DND-41 (cell line): ENCODE measurements at places on chromosomes 1 and 21.
A peak's percentile ranks its signal among the peaks of the same experiment; 100 is the strongest.

GRCh38 chr1:47226121-47226838 lies 5.7 kb downstream of the TAL1 start:
- peaks cover 16% of the 10 kb centered on the region for H3K27me3 ChIP-seq
- H3K4me1 ChIP-seq: no peaks in the 10 kb centered on the region
- no peak overlapping the region for H3K4me3 ChIP-seq
- no peaks in the 10 kb centered on the region for H3K36me3 ChIP-seq

DNA sequence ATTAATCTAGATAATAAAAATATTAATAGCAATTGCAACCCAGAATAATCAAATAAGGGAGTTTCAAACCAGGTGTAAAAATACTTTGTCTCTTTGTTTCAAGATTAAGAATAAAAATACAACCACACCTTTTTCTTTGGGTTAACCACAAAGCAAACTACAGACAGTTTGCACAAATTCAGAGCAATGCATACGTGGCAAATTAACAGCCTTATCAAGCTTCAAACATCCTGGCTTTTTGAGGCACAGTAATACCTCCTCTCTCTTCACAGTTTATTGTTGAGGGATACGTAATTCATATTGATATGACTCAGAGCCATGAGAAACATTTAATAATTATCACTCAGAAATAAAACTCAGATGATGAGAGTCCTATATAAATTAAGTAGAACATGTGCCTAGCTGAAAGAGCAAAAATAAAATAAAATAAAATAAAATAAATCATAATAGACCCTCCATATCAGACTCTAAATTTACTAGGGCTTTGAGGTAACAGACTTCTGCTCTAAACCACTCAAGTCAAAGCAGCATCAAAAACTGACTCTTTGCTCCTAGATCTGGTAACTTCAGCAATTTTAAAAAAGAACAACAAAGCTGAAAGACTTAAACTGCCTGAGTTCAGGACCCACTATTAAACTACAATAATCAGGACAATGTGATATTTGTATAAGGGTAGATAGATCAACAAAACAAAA lies 11.4 kb downstream of the EDEM3 start:
- H3K4me1 ChIP-seq: peaks cover 57% of the 10 kb centered on the region
- DNase-seq: peak; percentile 15
- no peak overlapping the region for H3K4me3 ChIP-seq
- 0 out of 2 replicates have a peak, but pooled peaks cover 12% of the 10 kb centered on the region for H3K36me3 ChIP-seq
- peak overlapping the region; percentile 62; the same call in 1 of the 2 replicates for H3K27ac ChIP-seq

DNA sequence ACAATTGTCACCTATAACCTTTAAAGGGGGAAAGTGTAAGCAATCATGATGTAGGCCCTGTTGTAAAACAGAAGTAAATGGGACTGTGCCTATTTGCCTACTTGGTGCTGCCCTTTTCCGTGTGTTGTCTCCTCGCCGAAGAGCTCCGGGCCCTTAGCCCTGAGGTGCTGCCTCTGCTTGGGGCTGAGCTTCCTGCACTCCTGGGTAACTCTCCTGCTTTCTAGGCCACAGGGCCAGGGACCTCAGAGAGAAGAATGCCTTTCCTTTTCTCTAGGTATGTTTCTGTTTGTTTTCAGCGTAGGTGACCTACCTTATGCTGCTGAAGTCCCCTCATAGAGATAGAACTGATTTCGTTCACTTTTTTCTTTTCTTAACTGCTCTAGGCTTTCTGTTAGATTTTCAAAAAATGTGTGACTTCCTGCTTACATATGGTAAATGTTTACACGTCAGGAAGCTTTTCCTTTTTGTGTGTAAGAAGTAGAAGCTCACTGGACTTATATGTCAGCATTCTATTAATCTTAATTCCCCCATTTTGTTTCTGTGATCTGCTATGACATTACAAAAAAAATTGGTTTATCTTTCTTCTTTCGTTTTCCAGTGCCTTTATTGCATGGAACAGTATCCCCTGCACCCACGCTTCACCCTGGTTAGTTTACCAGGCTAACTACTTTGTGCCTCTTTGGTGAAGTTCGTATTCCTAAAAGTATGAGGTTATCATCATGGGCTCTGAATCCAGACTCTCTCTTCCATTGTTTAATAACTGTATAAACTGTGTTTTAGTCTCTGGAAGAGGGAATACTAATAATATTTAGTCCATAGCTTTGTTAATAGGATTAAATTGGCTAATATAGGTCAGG lies 61.7 kb downstream of the ITSN1 start:
- peaks cover 3% of the 10 kb centered on the region; the same call in 1 of the 2 replicates for H3K4me1 ChIP-seq
- DNase-seq: no peak
- no peaks in the 10 kb centered on the region for H3K27me3 ChIP-seq
- no peaks in the 10 kb centered on the region for H3K36me3 ChIP-seq
- no peak overlapping the region for H3K4me3 ChIP-seq
- H3K27ac ChIP-seq: no peak overlapping the region

- H3K27ac ChIP-seq: no peak overlapping the region
- peaks cover 38% of the 10 kb centered on the region for H3K36me3 ChIP-seq
- DNase-seq: no peak
- H3K4me3 ChIP-seq: no peak overlapping the region
- no peaks in the 10 kb centered on the region for H3K27me3 ChIP-seq
Observed at GRCh38 chr1:9766759-9767442, 56.9 kb downstream of the CLSTN1 start.

DNA sequence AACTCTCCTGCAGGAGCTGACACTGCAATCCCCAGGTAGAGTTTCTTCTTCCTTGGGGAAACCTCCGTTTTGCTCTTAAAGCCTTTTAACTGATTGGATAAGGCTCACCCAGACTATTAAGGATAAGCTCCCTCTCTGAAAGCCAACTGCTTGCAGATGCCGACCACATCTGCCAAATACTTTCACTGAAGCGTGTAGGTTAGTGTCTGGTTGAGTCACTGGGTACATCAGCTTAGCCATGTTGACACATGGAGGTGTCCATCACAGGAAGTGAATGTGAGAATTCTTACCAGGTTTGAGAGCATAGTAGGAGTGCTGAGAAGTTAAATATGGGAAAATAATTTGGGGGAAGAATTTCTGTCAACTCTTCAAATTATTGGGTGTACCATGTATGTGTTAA lies 202.0 kb downstream of the AJAP1 start:
- H3K36me3 ChIP-seq: no peaks in the 10 kb centered on the region
- no peak overlapping the region for H3K4me3 ChIP-seq
- no peak overlapping the region for H3K27ac ChIP-seq

- no peak overlapping the region for H3K27ac ChIP-seq
- H3K4me3 ChIP-seq: no peak overlapping the region
- no peaks in the 10 kb centered on the region for H3K27me3 ChIP-seq
Observed at GRCh38 chr1:187465441-187465840, 636.7 kb downstream of the PLA2G4A start.

- no peak for DNase-seq
- no peaks in the 10 kb centered on the region for H3K4me1 ChIP-seq
- no peaks in the 10 kb centered on the region for H3K36me3 ChIP-seq
Observed at GRCh38 chr21:16116798-16117197, 387.0 kb downstream of the USP25 start.

DNA sequence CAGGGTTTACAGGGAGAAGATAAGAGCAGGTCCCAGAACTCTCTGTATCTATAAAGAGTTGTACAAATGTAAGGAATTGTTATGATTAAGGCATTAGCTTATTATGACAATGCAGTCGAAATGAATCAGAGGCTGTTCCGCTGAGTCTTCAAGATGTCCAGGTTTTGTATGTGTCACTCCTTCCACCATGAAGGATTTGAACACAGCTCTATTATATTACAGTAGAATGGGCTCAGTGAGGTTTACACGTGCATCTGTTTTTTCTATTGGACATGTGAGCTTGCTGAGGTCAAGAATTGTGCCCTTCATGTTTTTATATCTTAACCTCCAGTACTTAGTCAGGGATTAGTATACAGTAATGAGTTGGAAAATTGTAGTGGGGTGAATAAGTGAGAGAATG lies 86.3 kb downstream of the MPZL1 start:
- DNase-seq: no peak
- H3K36me3 ChIP-seq: no peaks in the 10 kb centered on the region
- no peak overlapping the region for H3K4me3 ChIP-seq
- no peak overlapping the region for H3K27ac ChIP-seq
